ENCODE measurements at places on chromosomes 11 and 22.

DNA sequence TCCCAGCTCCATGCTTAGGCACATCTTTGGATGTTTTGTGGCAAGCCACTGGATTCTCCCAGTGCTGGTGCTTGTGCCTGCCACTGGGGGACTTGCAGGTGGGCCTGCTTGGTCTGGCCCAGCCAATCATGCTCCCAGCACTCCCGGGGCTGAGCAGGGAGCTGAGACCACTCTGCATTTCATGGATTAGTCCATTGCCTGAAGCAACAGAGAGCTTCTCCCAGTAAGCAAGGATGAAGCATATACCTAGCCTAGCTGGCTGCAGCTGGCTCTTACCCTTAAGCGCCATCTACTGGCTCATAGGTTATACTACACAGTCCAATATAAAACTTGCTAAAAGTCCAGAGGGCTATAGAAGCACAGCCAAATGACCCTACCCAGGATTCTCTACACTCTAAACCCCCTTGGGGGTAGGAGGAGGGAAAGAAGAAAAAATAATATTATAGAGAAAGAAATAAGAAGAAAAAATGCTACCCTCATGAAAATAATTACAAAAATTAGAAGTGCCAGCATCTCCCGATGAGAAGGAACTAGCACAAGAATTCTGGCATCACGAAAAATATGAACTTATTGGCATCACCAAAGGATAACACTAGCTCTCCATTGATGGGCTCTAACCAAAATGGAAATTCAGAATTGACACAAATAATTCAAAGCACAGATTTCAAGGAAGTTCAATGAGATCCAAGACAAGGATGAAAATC lies 275.3 kb downstream of the C11orf87 start:
- no peak for DNase-seq

GRCh38 chr11:89436071-89436470 lies 55.1 kb downstream of the NOX4 start:
- DNase-seq, result no peak

- no peak for DNase-seq
Observed at GRCh38 chr11:119204066-119204465, 2.1 kb upstream of the CBL start.

DNA sequence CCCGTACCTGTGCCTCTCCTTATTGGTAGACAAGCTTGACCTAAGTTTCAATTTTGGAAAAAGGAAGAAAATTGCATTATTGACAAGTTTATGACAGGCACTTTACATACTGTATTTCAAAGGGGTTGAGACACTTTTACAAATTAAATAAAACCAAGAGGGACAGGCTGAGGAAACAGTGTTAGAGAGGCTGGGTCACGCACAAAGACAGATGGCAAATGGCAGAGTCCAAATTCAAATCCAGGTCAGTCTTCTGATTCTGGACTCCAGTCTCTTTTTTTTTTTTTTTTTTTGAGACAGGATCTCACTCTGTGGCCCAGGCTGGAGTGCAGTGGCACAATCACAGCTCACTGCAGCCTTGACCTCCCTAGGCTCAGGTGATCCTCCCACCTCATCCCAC lies 10.1 kb downstream of the TRIM66 start:
- no peak for DNase-seq

DNA sequence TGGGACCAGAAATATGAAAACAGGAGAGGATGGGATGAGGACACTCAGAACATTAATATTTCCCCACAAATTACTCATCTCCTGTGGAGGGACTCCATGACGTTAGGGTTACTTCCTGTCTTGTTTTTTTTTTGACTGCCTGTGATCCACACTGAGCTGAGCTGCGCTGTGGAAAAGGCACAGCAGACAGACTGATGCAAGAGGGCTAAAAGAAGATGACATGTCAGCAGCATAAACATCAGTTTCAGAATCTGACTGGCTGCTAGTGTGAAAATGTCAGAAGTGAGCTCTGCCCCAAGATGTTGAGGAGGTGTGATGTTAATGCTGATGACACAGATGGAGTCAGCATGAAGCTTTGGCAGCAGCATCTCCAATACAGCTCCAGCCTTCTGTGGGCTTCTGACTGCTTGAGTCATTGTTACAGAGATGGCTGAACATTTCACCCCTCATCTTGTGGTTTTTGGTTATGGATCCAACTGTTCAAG lies 286.8 kb downstream of the BLID start:
- DNase-seq, result no peak
